GM23338 (cell line): ENCODE measurements at places on chromosomes 6 and 20. TPM values are rescaled to one million over a fixed set of nuclear protein-coding genes. Genes with fewer than 3 reads are reported as not detected.

Gene HACE1
- 16.1 and 28.7 TPM in 2 replicates for total RNA-seq

Gene SLC22A1
- 0.10 TPM in 1 of 2 replicates, not detected in the other for total RNA-seq

Gene LAMA4
- total RNA-seq = 1.7 and 4.9 TPM in 2 replicates

Gene NKAIN4
- 12.6 and 16.0 TPM in 2 replicates for total RNA-seq

Gene ARMC2
- total RNA-seq = 2.7 and 4.0 TPM in 2 replicates

Gene THEMIS
- not detected in 2 replicates for total RNA-seq

DNA sequence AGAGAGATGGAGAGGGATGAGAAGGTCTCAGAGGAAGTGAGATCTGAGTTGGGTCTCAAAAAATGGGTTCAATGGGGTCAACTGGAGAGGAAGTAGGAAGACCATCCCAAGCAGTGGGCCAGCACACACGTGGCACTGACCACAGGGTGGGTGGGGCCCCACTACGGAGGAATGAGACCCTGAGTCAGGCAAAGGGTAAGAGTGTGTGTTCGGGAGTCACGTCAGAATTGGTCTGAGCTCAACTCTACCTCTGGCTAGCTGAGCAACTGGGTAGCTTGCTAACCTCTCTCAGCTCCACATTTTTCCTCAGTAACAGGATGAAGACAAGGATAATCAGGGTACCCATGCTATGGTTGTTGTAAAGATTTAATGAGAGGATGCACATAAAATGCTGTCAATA, 79.0 kb downstream of the TRERF1 start:
- peaks cover 24% of the 10 kb centered on the region for H3K4me1 ChIP-seq
- no peak for DNase-seq
- H3K27me3 ChIP-seq = no peaks in the 10 kb centered on the region

DNA sequence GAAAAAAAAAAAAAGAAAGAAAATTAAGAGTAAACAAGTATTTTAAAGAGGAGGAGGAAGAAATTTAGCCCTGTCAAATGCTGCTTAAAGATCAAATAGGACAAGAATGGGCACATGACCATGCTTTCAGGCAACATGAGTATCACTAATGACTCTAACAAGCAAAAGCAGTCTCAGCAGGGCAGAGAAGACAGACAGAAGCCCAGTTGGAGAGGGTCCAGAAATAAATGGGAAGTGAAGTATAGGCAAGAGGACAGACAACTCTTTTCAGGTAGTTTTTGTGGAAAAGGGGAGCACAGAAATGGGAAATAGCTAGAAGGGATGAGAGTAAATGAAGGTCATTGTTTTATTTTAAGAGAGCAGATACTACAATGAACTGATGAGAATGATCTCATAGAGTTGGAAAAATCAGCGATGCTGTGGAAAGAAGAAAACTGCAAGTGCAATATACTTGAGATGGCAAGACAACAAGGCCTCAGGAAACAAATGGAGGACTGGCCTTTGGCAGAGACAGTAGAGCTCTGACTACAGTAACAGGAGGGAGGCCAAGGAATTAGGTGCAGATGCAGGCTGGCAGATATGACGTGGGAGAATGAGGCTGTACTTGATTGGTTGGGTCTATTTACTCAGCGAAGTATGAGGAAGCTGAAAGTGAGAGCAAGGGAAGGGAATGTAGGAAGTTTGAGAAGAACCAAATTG, 40.3 kb downstream of the KIF6 start:
- peaks cover 6% of the 10 kb centered on the region; the same call in 1 of the 2 replicates for H3K4me1 ChIP-seq
- H3K36me3 ChIP-seq = no peaks in the 10 kb centered on the region
- H3K27ac ChIP-seq = no peak overlapping the region
- no peak for DNase-seq

DNA sequence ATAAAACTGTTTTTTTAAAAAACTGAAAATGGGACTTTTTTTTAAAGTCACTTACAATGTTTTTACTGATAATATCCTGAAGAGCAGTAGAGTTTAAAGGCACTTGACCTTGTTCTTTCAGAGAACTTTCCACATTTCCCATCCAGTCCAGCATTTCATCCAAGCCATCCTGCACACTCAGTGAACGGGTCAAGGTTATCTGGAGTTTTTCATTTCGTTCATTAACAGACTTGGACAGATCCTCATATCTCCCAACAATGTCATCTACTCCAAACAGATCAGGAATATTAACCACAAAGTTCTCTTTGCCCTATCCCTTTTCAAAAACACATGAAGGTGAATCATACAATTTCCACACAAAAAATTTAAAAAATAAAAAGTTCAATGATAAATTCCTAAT, 69.1 kb downstream of the DST start:
- no peak for DNase-seq
- H3K36me3 ChIP-seq = peaks cover 13% of the 10 kb centered on the region; the same call in 1 of the 2 replicates
- H3K27me3 ChIP-seq = no peaks in the 10 kb centered on the region

DNA sequence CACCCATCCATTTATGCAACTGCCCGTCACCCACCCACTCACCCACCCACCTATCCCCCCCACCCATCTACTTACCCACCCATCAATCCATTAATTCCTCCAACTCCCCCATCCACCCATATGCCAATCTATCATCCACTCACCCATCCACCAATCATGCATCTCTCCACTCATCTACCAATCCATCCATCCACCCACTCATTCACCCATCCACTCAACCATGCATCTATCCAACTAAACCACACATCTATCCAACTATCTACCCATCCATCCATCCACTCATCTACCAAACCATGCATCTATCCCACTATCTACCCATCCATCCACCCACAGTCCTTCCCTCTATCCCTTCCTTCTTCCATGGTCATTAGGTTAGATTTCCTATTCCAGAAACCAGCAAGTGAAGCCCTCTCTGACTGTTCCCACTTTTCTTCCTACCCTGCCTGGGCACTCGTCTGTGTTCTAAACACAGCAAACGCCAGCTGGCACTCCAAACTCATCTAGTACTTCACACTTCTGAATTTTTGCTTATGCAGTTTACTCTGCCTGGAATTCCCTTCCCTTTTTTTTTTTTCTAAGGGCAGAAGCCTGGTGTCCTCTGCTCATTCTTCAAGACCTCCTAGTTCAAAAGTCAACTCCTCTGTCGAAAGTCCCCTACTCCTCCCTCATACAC, 43.1 kb downstream of the ARHGAP40 start:
- no peak overlapping the region for H3K27ac ChIP-seq
- no peak overlapping the region for H3K4me3 ChIP-seq
- no peak for DNase-seq
- peaks cover 57% of the 10 kb centered on the region for H3K27me3 ChIP-seq
- H3K36me3 ChIP-seq = no peaks in the 10 kb centered on the region

DNA sequence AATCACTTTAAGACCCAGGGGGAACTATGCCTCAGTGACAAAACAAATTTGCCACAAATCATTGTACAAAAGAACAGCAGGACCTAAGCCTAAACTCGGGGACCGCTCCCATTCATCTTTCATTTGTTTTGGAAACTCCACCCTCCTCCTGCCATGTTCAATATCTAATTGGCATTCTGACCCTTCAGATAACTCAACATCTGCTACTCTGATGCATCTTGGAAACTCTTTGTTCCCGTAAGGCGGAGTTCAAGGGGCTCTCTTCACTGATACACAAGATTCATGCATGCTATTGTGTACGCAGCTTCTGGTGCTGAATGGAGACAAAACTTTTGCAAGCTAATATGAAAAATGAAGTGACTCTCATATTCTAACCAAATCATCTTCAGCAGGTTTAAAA, 187.6 kb downstream of the ZFP64 start:
- H3K36me3 ChIP-seq = no peaks in the 10 kb centered on the region
- DNase-seq = no peak
- peaks cover 31% of the 10 kb centered on the region for H3K4me1 ChIP-seq
- H3K27me3 ChIP-seq = no peaks in the 10 kb centered on the region
- no peak overlapping the region for H3K27ac ChIP-seq

DNA sequence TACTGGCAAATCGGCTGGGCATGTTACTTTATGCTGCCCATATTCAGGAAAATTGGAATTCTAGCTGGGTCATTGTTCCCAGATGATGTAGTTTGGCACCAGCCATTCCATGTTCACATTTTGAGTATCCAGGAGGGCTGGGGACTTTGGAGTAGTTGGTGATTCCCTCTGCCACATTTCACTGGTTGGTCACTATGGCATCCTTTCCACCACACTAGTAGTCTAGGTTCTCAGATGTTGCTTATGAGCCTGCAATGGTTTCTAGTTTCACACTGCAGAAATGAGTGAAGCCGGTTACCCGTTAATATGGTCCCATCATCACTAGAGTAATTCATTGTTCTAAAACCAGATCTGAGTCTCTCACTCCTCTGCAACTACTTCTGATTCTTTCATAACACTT, 4.6 kb downstream of the PTPN1 start:
- no peaks in the 10 kb centered on the region for H3K27me3 ChIP-seq
- peaks cover 13% of the 10 kb centered on the region for H3K4me1 ChIP-seq

DNA sequence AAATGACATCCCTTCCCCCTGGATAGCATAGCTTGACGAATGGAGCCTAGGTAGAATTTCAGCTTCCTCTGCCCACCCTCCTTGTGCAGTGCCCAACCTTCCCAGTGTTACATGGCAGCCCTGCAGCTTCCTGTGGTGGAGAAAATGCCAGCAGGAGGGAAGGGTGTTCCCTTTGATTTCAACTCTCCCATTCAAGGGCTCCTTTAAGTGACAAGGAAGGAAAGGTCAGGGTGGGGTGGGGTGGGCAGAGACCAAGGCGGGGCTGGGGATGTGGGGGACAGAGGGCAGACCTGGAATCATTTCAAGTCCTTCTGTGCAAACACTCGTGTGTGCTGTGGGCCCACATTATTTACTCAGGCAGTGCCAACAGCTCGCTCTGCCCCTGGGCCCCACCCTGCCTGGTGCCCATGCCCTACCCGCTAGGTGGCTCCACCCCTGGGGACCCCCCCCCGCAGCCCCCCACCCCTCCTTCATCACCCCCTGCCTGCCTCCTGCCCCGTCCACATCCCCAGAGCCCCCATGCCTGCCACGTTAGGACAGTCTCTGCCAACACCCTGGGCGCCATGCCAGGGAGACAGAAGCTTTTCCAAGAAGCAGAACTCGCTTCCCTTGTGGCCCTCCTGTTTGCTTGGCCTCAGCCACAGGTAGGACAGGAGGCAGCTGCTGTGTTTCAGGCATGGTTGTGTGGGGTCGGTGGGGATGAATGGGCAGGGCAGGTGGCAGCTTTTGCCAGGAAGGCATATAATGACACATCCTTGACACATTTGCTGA, 9.4 kb downstream of the SPDEF start:
- H3K4me3 ChIP-seq = no peak overlapping the region
- no peak overlapping the region for H3K27ac ChIP-seq
- no peaks in the 10 kb centered on the region for H3K36me3 ChIP-seq

GRCh38 chr20:46831633-46832011, 63.0 kb upstream of the EYA2 start:
- H3K4me1 ChIP-seq = no peaks in the 10 kb centered on the region
- H3K4me3 ChIP-seq = no peak overlapping the region
- no peak overlapping the region for H3K27ac ChIP-seq
- no peaks in the 10 kb centered on the region for H3K27me3 ChIP-seq
- no peaks in the 10 kb centered on the region for H3K36me3 ChIP-seq

DNA sequence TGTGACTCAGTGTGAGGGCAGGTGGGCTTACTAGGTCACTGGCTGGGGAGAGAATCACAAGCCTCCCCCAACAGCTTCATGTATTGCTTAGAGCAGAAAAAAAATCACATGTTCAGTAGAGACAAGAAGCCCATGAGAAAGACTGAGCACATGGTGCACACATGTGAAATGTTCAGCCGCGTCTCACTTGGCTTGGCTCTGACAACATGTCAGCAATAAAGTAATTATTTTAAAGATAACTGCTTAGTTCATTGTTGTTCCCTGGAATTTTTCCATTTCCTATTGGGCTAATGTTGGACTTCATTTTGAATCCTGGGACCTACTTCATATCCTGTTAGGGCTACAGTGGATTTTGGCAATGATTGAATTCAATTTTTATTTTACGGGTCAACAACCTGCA, 222.6 kb downstream of the C6orf118 start:
- H3K36me3 ChIP-seq = no peaks in the 10 kb centered on the region
- no peak for DNase-seq
- H3K27me3 ChIP-seq = no peaks in the 10 kb centered on the region
- no peaks in the 10 kb centered on the region for H3K4me1 ChIP-seq

- H3K27ac ChIP-seq = no peak overlapping the region
- peak; percentile 84 for DNase-seq
- H3K4me1 ChIP-seq = no peaks in the 10 kb centered on the region
- H3K36me3 ChIP-seq = no peaks in the 10 kb centered on the region
- no peak overlapping the region for H3K4me3 ChIP-seq
Measured at GRCh38 chr6:158072083-158072721, 90.5 kb downstream of the SYNJ2 start.

GRCh38 chr6:52575502-52575892, 1.4 kb downstream of the TRAM2 start:
- peak overlapping the region; percentile 78 for H3K4me3 ChIP-seq
- no peaks in the 10 kb centered on the region for H3K27me3 ChIP-seq
- H3K4me1 ChIP-seq = peaks cover 47% of the 10 kb centered on the region
- H3K36me3 ChIP-seq = no peaks in the 10 kb centered on the region
- no peak overlapping the region for H3K27ac ChIP-seq

DNA sequence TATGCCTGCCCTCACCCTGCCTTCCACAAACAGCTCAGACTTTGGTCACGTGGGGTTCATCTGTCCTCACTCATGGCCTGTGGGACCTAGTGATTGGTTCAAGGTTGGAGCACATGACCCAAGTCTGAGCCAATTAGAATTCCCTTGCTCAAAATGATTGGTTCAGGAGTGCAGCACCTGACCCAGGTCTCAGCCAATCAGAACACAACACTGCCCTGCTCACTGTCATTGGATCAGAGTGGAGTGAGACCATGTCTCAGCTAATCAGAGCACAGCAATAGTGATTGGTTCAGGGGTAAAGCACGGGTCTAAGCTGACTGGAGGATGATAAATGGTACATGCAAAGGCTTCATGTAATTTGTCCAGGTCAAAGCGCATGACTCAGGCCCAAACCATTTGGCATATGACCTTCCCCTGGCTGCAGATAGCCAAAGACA, 102.2 kb downstream of the PREX1 start:
- H3K4me1 ChIP-seq = peaks cover 5% of the 10 kb centered on the region; the same call in 1 of the 2 replicates
- no peaks in the 10 kb centered on the region for H3K36me3 ChIP-seq
- H3K27me3 ChIP-seq = no peaks in the 10 kb centered on the region
- DNase-seq = no peak
- H3K27ac ChIP-seq = no peak overlapping the region

DNA sequence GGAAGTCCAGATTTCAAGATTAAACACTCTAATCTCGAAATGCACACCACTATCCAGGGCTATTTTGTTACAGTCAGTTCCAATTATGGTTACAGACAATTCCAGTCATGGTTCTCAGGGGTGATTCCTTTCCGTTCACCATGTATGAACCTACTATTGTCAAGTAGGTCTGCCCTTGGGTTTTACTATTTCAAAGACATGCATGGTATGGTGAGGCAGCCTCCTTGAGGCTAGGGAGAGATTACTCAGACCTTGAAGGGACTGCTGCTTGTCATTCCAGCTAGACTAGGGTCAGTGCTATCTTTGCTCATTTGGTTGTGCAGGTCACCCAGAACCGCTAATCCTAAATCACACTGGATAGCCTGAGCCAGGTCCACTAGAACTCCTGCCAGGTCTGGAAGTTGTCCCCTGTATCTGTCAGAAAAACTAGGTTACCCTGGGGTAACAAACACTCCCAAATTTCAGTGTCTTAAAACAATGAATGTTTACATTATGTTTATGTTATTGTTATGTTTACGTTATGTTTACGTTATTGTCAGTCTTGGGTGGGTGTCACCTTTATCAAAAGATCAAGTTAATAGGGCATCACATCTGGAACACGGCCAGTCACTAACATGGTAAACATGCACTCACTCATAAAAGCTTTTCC, 41.1 kb upstream of the E2F3 start:
- no peak for DNase-seq
- no peaks in the 10 kb centered on the region for H3K27me3 ChIP-seq
- no peak overlapping the region for H3K4me3 ChIP-seq
- H3K27ac ChIP-seq = no peak overlapping the region
- no peaks in the 10 kb centered on the region for H3K36me3 ChIP-seq
